ENCODE measurements at places on chromosomes 2 and 18.

- DNase-seq: peak; percentile 78
Observed at GRCh38 chr18:61972389-61973264, 79.8 kb upstream of the RNF152 start.

GRCh38 chr2:203261326-203262159 lies 22.7 kb downstream of the CYP20A1 start:
- no peak for DNase-seq

- DNase-seq: no peak
Observed at GRCh38 chr2:177538323-177538722, 145.8 kb downstream of the AGPS start.

DNA sequence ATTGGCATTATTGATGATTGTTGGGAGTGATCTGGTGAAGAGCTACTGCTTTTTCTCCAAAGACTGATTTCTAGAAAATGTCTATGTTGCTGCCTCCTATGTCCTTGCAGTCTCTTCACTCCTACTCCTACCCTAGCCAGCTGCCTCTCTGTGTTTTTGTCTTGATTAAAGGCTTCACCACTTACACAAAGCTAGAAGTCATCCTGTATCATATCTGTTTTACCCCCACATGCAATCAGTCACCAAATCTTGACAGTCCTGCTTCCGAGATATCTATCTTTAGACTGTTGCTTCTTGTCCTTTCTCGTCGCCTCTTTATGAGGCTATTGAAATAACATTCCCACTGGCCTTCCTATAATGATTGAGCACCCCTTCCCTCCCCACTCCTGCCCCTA lies 84.5 kb upstream of the ITGA4 start:
- no peak for DNase-seq

DNA sequence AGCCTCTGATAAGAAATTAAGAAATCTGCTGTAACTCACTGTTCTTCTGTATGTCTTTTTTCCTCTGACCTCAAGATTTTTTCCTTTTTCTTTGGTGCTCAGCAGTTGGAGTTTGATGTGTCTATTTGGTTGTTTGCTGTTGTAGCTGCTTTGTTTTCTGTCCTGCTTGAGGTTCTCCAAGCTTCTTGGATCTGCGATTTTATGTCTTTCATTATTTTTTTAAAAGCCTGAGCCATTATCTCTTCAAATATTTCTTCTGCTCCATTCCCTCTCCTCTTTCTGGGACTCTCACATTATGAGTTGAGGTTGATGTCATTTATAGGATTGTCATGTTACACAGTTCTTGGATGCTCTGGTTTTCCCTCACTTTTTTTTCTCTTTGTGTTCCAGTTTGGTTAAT lies 47.7 kb downstream of the RAMP1 start:
- DNase-seq: no peak

GRCh38 chr2:113119111-113119510 lies 8.3 kb upstream of the IL1RN start:
- DNase-seq: peak; percentile 50

DNA sequence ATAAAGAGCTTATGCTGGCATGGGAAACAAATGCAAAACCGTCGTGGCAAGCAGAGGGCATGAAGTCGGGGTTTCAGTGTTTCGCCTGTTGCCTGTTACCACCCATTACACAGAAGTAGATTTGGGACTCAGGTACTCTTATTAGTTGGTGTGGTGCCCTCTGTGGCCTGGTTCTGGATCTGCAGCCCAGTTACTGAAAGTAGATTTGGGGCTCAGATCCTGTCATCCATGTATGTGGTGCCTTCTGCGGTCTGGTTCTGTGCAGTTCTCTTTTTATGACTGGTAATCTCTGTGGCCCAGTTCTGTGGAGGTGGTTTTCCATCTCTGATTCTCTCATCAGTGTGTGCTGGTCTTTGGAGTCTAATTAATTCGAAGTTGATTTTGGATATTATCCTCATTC lies 45.2 kb downstream of the ADNP2 start:
- peak; percentile 8 for DNase-seq

DNA sequence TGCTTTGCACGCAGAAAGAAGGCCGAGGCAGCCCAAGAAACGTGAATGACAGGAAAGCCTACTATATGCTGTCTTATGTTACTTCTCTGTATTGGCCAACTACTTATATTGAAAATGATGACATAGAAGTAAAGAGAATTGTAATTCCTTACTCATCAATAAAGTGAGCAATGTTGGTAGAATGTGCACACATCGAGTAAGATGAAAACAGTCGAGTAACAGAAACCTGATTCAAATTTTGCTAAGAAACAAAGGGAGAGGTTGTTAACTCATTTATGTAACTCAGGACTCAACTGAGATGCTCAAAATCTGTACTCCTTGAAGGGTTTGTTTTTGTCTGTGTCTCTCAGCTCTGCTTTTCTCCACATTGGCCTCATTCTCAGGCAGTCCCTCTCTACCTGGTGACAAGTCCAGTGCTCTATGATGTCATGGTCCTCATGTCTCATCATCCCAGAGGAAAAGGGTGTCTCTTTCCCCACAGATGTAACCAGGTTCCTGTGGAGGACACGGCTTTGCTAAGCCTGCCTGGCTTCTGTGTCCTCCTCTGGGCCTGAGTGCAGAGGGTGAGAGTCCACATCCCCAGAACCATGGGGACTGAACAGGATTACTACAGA lies 30.3 kb upstream of the CCDC93 start:
- DNase-seq: no peak

GRCh38 chr2:154952346-154952980 lies 254.0 kb downstream of the KCNJ3 start:
- no peak for DNase-seq

GRCh38 chr2:107785756-107786155 lies 40.9 kb upstream of the RGPD4 start:
- DNase-seq: no peak
